ENCODE measurements at places on chromosomes 1 and 21. TPM values are rescaled to one million over a fixed set of nuclear protein-coding genes. Genes with fewer than 3 reads are reported as not detected.
A peak's percentile ranks its signal among the peaks of the same experiment; 100 is the strongest.

OVAAL gene
- total RNA-seq: not detected

DNA sequence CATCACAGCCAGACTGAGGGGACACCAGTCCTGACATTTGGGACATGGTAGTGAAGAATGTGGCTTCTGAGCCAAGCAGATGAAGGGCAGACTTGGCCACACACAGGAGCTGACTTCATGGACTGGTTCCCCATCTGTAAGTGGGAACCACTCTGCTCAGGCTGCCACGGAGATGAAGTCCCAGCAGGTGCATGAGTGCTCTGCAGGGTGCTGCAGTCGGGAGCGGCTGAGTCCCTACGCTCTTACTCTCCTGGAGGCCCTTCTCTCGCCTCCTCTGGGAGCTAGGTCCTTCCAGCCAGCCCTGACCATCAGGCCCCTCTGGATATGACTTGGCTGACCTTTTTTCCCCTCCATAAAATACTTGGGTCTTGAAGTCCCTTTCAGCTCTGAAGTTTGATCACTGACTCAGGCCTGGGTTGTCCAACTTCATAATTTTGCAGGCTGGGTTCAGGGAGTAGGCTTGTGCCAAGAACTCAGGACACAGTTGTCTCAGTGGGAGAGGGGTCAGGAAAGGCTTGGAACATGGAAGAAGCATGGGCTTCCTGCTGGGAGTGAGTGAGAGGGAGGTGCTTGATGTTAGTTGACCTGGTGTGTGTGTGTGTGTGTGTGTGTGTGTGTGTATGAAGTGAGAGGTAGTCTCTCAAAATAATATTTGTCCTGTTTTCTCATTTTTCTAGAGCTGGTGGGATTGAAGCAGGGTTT lies 21.0 kb upstream of the EPS8L3 start:
- no peaks in the 10 kb centered on the region for H3K36me3 ChIP-seq
- no peaks in the 10 kb centered on the region for H3K27me3 ChIP-seq
- no peak overlapping the region for H3K4me3 ChIP-seq
- H3K27ac ChIP-seq: no peak overlapping the region

GRCh38 chr1:108047085-108047484 lies 82.1 kb upstream of the VAV3 start:
- no peak for DNase-seq
- peak overlapping the region; percentile 56 for H3K27ac ChIP-seq
- peaks cover 25% of the 10 kb centered on the region for H3K4me1 ChIP-seq
- H3K4me3 ChIP-seq: no peak overlapping the region
- H3K36me3 ChIP-seq: no peaks in the 10 kb centered on the region

SH2D1B gene
- not detected for total RNA-seq

GRCh38 chr1:225595452-225595851 lies 57.5 kb downstream of the ENAH start:
- H3K36me3 ChIP-seq: no peaks in the 10 kb centered on the region
- no peak overlapping the region for H3K27ac ChIP-seq
- no peaks in the 10 kb centered on the region for H3K4me1 ChIP-seq
- no peaks in the 10 kb centered on the region for H3K27me3 ChIP-seq
- DNase-seq: no peak

DNA sequence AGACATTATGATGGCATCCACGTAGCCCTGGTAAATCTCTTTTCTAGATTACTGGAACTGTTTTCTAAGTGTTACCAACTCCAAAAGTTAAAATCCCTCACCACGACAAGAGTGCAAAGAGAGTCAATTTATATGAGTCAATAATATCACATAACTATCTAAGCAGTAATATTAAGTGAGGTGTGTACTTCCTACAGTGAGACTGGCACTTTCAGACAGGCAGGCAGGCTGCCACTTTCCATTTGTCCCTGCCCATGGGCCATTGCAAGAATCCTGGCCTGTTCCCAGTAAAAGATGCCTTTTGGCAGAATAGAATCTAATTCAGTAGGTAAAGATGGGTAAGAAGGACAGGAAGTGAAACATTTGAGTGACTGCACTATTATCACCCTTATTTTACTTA lies 355.6 kb downstream of the PTBP2 start:
- no peaks in the 10 kb centered on the region for H3K4me1 ChIP-seq
- no peak overlapping the region for H3K27ac ChIP-seq
- H3K27me3 ChIP-seq: no peaks in the 10 kb centered on the region
- no peak overlapping the region for H3K4me3 ChIP-seq

DNA sequence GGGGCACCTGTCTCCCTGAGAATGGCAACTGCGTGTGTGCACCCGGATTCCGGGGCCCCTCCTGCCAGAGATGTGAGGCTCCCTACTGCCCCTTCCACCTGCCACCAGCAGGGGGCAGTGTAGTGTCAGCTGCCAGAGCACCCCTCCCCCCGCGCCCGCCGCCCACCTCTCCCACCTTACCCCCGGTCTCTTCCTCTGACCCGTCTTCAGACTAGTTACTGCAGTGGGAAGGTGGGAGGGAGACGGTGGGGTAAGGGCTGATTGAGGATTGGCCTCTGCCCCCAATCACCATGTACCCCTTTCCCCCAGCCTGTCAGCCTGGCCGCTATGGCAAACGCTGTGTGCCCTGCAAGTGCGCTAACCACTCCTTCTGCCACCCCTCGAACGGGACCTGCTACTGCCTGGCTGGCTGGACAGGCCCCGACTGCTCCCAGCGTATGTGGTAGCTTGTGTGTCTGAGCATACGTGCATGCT lies 10.1 kb upstream of the LRRC71 start:
- no peak overlapping the region for H3K27ac ChIP-seq
- no peak for DNase-seq
- no peaks in the 10 kb centered on the region for H3K36me3 ChIP-seq

DNA sequence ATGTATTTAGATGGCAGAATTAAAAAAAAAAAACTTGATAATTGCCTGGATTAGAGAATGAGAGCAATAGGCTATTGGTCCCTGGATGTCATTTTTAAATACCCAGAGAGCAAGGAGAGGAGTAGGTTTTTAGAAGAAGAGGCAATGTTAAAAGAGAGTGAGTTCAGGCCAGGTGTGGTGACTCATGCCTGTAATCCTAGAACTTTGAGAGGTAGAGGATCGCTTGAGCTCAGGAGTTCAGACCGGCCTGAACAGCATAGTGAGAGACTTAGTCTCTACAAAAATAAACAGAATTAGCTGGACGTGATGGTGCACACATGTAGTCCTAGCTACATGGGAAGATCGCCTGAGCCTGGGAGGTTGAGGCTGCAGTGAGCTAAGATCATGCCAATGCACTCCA lies 15.9 kb upstream of the MUTYH start:
- no peaks in the 10 kb centered on the region for H3K27me3 ChIP-seq
- no peak for DNase-seq
- no peaks in the 10 kb centered on the region for H3K4me1 ChIP-seq
- no peak overlapping the region for H3K27ac ChIP-seq
- H3K36me3 ChIP-seq: peaks cover 3% of the 10 kb centered on the region

DNA sequence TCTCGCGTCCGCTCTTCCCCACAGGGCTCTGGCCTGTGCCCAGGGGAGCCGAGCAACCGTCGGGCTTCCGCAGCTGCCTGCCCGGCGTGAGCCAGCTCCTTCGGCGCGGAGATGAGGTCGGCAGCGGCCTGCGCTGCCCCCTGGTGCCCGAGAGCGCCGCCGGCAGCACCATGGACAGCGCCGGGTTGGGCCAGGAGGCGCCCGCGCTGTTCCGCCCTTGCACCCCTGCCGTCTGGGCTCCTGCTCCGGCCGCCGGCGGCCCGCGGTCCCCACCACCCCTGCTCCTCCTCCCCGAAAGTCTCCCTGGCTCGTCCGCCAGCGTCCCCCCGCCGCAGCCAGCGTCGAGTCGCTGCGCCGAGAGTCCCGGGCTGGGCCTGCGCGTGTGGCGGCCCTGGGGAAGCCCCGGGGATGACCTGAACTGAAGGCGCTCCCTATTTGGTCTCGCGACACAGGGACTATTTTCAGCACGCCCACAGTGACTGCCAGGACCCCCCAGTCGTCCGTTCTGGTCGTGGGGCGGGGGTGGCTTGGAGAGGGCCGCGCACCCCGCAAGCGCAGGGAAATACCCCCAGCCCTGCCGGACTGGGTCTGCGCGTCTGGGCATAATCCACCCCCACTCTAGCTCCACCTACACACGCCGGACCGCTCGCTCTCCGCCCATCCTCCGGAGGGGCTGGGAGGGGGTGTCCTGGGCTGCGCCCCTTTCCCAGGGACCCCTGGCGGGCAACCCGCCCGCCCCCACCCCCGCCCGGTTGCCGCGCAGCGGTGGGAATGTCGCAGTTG lies 1.3 kb downstream of the HES3 start:
- no peaks in the 10 kb centered on the region for H3K36me3 ChIP-seq
- H3K4me3 ChIP-seq: peak overlapping the region; percentile 36
- H3K27me3 ChIP-seq: no peaks in the 10 kb centered on the region
- DNase-seq: peak; percentile 65

KMO gene
- not detected for total RNA-seq
